ENCODE measurements at places on chromosomes 11 and 22.

DNA sequence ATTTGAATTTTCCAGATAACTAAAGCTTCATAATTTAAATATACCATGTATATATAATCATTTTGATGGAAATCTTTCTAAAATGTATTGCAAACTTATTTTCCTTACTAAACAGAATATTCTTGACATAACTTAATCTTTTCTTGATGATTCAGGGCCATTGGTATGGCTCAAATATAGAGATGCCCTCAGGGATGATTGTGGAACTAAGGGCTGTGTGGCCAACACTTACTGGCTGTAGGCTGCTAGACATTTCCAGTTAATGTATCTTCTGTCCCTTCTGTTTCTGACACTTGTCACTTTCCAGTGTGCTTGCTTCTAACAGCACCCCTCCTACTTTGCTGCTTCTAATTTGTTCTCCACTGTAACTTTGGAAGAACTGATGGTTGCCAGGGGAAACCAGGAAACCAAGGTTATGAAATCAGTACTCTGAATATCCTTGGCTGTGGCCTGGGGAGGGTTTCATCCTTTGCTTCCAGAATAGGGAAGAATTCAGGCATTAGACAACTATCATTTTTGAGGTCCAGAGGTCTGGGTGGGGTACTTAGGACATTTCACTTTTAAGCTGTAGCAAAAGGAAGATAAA is 697.2 kb downstream of the ETS1 start:
- no peak for DNase-seq

GRCh38 chr22:22082960-22083359 is 100.4 kb upstream of the TOP3B start:
- DNase-seq: no peak

DNA sequence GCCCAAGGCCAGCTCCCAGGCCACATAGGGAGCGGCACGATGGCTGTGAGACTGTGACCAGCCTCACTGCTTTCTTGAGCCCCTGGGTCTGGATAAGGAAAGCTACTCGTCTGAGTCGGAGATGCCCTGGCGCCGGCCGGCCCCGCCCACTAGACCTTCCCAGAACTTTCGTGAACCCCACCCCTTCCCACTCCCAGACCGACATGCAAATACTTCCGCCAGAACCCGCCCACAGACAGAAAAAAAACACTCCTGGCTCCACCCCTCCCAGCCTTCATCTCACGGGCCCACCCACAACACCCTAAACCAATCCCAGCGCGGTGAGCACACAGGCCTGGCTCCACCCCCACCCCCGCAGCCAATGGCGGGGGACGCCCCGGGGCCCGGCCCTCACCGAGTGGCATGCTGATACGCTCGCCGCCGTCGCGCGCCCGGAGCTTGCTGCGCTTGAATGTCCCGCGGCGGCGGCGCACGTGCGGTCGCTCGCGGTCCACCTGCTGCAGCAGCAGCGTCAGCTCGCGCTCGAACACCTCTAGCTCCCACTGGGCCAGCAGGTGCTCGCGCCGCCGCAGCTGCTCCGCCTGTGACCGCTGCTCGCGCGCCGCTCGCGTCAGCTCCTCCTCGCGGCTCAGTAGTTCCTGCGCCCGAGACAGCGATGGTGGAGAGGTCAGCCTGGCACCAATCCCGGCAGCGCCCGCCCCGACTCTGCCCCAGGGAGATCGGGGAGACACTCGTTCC is 7.0 kb downstream of the MAP3K11 start:
- no peak for DNase-seq

DNA sequence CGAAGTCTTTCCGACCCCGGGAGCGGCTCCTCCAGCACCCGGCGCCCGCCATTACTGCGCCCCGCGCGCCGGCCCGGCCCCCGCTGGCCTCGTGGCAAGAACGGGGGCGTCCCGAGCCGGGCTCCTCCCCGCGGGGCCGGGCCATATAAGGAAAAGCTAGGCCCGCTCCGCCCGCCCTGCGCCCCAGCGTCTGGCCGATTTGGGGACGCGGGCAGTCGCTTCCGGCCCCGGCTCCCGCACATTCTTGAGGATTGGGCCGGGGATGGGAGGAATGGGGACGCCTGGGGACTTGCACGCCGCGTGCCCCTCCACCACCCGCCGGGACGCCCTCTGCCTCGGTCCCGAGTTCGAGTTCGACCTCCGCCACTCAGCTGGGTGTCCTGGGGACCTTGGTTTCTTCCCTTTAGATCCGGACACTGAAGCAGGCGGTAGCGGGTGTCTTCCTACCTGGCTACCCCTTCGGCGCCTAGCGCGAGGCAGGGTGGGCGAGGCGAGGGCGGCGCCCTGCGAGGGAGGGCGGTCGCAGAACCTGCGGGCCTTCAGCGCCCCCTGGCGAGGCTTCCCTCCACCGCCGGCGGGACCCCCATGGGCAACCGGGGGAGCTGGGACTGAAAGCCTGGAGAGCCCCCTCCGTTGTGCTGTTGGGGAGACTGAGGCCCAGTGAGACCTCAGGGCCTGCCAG is 3.8 kb downstream of the SMTN start:
- peak; percentile 78 for DNase-seq

DNA sequence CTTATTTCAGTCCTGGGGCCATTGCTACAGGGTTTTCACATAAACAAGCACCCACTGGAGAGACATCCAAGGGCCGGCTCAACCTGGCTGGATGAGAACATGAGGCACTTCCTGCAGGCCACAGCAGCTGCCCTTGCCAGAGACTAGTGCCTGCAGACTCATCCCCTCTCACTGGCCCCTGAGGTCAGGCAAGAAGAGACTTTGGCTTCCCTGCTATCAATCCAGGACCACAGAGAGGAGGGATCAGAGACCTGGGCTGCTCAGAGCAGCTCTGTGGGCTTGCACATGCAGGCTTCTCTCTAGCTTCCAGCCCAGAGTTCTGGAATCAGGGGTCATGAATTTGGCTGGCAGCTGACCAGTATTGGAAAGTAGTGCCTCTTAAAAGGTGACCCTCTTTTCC is 79.5 kb downstream of the CABIN1 start:
- DNase-seq: no peak

DNA sequence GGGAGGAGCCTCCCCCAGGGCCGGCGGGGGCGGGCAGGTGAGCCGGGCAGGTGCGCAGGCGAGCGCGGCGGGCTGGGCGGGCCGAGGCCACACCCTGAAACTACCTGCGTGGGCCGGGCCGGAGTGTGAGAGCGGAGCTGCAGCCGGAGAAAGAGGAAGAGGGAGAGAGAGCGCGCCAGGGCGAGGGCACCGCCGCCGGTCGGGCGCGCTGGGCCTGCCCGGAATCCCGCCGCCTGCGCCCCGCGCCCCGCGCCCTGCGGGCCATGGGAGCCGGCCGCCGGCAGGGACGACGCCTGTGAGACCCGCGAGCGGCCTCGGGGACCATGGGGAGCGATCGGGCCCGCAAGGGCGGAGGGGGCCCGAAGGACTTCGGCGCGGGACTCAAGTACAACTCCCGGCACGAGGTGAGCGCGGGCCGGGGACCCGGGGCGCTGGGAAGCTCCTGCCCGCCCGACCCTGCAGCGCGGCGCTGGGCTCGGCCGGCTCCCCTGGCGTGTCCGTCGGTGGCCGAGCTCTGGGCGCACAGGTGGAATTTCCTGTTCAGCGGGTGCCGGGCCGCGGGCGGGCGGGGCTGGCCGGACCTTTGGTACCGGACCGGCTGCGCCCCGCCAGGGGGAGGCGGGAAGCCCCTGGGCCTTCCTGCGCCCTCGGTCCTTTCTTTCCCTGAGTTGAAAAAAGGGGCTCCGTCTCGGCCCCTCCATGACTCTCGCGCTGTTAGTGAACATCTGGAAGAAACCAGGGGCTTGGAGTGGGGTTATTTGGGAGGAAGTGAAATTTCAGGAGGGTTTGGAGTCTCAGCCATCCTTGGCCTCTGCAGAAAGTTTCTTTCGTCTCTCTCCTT is at the start of gene ST14:
Gene ST14, plus strand, starts transcription at position 126 of the 841 bp plus-strand sequence. Its CDS starts 198 bp downstream, at position 324.
- DNase-seq: peak; percentile 9

- no peak for DNase-seq
These were observed 540.8 kb downstream of the INSC start for GRCh38 chr11:15655552-15655951.

DNA sequence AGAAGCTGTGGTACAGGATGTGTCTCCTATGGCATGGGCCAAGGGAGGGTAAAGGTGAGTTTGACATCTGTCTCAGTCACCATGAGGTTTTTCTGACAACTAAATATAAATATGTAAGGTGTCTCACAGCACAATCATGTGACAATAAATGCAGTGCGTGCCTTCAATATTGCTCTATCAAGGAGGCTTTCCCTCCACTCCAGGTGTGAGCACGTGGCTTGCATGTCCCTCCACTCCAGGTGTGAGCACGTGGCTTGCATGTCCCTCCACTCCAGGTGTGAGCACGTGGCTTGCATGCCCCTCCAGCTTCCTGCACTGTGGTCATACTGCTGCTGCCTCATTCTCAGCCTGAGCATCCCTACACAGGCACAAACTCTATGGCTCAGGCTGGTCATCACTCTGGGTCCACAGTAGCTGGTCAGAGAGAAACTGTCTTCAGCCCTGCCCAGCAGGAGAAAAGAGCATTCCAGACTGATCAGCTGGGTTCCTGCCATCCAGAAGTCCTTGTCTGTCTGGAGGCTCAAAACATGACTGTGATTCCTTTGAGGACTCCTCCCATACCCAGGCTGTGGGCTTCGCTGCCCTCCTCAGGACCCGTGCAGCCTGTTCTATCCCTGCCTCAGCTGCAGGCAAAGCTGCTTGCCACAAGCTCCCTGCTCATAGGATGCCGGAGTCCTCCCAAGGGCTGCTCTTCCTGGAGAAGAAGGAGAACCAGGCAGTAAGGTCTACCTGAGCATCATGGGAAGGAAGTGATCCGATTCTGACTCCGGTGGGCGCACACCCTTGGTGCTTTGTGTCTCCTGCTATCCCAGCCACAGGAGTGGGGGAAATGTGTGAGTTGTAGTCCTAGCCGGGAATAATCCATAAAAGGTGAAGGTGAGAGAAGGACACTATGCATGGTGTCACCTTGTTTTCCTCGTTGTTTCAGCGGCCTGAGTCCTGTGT is 33.4 kb upstream of the VPREB1 start:
- DNase-seq: no peak

DNA sequence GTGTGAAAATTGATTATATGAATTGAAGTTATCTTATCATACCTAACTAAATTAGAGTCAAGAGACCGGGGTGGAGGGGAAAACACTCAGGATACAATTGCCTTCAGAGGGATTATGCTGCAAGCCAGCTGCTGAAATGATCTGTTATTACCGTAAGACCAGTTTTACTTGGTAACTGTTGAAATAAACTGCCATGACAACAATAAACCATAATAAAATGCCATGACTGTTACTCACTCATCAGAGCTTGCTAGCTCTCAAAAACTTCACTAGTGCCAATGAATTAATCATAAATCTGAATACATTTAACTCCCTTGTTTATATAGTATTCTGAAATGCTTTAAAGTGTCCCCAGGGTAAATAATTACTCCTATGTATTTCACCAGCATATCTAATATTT is 68.2 kb downstream of the CASP12 start:
- DNase-seq: no peak

- no peak for DNase-seq
These were observed 483.3 kb downstream of the TBC1D22A start for GRCh38 chr22:47245786-47246185.

- DNase-seq: no peak
These were observed 9.1 kb upstream of the ZBED5 start for GRCh38 chr11:10866893-10867331.

DNA sequence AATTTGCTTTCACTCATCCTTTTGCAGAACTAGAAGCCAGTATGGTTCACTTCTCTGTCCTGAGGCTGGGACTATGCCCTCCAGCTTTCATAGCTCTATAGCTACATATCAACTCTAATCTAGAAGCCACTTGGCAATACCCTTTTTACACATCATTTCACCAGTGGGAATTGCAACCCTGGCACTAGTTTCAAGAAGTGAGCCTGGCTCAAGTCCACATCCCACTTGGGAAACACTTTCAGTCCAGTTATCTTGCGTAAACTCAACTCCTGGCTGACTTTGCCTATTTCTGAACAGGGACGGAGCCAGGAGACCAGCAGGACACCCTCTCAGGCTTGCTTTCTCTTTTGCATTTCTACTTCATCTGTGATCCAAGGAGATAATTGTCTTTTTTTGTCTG is 19.9 kb upstream of the FAT3 start:
- DNase-seq: no peak

DNA sequence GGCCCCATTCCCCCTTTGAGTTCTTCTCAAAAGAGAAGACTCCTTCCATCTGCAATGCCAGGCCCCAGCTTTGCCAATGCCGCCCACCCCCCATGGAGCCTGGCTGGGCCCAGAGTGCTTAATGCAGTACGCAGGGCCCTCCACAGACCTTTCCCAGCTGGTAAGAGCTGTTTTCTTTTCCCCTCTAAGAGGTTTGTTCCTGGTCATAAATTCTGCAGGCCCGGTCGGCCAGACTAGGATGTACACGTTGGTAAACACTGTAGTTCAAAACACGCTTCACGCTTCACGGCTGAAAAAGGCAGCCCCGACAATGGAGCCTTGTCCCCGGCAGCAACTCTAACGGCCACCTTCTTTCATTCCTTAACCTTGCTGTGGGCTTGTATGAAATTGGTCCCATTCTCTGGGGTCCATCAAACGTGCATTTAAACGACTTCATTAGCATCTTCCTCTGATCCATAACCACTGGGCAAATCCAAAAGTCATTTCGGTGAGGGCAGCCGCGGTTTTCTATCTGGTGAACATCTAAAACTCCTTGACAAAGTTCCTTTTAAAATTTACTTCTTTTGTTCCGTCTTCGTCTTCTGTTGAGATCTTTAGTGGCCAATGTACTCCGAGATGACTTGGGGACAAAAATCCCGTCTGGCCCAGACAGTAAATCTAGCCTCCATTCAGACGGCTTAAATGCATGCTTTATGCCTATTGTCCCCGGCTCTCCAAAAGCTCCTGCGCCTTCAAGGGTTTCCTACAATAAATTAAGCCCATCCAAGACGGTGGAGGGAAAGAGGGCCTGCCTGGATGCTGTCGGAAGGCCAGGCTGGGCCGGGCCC is 60.0 kb upstream of the MYEOV start:
- no peak for DNase-seq

GRCh38 chr11:69164824-69165223 is 9.1 kb downstream of the SMIM38 start:
- DNase-seq: no peak

DNA sequence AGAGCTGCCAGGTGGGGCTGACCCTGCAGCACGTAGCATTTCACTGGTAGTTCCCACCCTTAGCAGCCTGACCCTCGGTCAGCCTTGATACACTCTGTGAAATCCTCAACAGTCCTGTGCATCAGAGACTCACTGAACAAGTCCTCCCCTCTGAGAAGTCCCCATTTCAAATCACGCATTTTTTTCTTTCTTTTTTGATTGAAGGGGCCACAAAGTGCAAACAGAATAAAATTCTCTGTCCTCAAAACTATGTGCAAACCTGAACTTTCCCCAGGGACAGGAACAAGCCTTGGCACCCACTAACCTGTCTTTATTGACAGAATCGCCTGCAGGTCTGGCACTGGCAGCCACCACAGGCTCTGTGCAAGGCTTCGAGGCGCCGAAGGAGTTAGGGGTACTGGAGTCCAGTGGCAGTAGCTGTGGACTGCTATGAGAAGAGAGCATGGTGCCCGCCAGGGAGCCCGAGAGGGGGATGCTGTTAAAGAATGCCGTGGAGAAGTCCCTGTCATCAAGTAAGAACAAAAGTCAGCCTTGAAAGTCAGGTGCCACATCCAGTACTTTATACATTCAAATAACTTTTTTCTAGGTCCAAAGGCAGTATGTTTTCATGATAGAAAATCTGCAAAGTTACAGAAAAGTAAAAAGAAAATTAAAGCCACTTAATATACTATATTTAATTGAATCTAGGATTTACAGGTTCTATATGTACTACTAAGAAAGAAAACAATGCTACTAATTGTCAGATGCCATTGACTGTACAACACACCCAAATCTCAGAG is 53.8 kb downstream of the HIRA start:
- no peak for DNase-seq
